ENCODE measurements at places on chromosomes 2 and 18.

DNA sequence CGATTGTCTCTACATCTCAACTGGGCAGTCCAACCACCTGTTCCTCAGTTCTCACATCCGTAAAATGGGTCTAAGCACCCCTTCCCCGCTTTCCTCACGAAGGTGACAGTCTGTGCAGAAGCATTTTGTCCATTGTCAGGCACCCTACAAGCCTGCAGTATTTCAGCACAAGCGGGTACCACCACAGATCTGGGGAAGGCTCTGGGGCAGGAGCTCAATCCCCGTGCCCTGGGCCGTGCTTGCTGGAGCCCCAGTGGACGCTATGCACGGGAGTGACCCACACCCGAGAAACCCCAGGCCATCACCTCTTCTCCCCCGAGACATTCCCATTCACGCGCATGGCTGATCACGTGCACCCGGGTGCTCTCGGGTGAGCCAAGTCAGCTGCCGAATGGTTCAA is 137.7 kb upstream of the PXDN start:
- no peak for DNase-seq

GRCh38 chr2:41933585-41934320 is 114.1 kb upstream of the PKDCC start:
- no peak for DNase-seq

DNA sequence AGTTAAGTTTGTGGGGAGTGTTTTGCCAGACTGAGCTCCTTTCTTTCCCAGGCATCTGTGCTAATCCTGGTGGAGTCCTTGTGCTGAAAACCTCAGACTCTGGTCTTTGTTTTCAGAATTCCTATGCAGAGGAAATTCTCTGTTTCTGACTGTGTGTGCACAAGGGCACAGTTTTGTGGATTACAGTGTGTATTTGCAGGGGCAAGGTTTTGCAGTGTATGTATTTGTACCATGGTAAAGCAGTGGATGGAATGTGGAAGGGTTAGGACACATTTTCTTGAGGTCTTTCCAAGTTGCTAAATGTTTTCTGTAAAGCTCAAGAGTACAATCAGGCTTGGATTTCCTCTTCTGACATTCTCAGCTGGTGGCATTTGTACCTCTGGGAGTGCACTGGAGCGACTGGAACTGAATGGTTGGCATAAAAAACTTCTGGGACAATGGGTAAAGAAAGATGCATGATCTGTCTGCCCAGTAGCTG is 139.5 kb upstream of the RND3 start:
- DNase-seq = no peak

GRCh38 chr2:136395582-136395981 is 277.6 kb upstream of the CXCR4 start:
- no peak for DNase-seq

- no peak for DNase-seq
Measured at GRCh38 chr2:85188852-85189251, 55.7 kb downstream of the TCF7L1 start.

DNA sequence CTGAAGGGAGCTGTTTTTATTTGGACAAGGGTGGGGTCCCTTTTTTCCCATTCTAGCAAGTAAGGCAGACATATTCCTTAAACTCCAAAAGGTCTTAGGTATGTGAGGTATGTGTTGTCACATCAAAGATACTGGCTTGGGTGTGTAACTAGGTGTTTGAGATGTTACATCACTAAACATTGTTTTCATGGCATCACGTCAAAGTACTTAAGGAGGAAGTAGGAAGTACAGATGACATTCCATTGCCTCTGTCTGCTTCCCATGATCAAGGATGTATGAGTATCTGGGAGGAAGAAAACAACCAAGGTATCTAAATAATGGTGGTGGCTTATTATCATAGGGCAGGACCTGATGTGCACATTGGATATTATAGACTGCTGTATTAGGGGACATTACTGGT is 39.3 kb downstream of the CD302 start:
- no peak for DNase-seq

DNA sequence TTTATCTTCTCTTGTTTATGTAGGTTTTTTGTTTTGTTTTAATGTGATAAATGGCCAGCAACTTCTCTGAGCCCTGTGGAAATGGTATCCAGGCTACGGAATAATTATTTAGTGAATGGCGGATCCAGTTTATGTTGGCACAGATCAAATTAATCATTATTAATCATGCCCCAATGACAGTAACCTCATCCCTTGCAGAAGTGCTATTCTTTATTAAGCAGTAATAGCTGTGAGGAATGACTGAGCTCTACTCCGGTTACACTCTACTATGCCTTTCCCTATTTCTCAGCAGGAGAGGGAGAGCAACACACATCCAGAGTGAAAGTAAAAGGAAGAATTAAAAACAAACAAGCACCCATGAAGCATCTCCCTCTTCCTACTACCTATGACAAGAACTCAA is 84.8 kb downstream of the SETBP1 start:
- no peak for DNase-seq

DNA sequence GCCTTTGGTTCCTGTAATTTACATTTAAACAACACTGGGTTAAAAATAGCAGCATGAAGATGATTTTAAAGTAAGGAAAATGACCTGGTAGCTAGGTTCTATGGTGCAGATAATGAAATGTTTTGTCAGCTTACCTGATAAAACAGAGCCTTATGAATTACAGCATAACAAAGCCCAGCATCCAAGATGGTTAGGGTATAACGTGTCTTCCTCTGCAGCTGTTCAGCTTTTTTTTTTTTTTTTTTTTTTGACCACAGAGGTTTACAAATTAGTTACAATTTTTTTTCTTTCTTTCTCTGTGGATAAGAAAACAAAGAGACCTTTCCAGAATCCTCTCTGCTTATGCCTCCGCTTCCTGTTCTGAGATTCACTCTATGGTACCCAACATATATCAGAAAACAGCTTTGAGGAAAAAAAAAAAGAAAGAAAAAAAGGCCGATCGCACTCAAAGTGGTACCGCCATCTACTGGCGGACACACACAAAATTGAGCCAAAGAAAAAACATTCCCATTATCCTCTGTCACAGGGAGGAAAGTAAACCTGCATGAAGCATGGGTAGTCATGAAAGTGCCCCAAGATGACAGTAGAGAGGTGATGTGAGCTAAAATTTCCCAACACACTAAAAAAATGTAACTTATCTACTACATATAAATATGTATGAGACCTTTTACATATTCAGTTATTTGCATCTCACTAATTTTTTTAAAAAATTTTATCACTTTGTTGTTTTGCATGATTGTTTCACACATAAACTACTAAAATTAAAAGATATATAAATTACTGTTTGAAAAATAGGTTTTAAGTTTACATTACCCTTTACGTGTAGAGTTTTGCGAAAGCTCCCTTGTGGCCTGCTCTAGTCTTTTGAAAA is at the start of gene SCN3A:
Gene SCN3A, minus strand, starts transcription at position 362 of the 871 bp plus-strand sequence. CDS start 27,656 bp downstream, outside the sequence.
- DNase-seq = no peak

GRCh38 chr2:77831471-77831870 is 309.3 kb upstream of the LRRTM4 start:
- no peak for DNase-seq

DNA sequence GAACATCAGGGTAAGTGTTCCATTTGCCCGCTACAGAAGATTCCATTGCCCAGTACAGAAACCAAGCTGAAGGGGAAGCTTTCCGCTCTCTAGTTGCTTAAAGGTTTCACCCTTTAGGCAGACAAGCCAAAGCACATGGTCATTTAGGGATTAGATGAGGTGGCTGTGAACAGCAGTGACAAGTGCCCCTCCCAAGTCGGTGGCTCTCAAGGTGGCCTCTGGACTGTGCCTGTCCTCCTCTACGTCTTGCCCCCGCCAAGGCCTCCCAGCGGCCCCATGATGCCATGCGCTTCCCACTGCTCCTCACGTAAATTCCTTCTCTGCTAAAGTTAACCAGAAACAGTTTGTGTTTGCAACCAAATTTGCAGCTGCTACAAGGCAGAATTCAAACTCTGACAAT is 24.2 kb upstream of the PTPN4 start:
- no peak for DNase-seq

GRCh38 chr2:207224381-207224780 is 58.6 kb upstream of the KLF7 start:
- DNase-seq = no peak

DNA sequence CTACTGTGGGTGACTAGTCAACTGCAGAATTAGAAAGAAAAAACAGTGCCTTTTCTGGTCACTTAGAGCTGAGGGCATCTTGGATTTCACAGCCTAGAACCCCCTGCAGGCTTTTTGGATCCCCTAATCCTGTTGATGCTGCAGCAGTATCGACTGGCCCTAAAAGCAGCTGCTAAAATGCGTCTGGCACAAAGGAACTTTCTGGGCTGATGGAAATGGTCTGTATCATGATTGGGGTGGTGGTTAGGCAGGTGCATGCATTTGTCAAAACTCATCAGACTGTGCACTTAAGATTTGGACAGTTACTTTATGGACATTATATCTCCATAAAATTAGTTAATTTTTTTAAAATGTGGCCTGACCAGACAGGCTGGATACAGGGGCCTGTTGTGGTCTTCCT is 149.8 kb downstream of the KLHL29 start:
- no peak for DNase-seq

GRCh38 chr2:119583291-119583690 is 39.0 kb downstream of the CFAP221 start:
- DNase-seq = no peak

- no peak for DNase-seq
Measured at GRCh38 chr18:26073758-26074157, 16.7 kb downstream of the SS18 start.

GRCh38 chr2:210844016-210844415 is 287.6 kb downstream of the CPS1 start:
- DNase-seq = no peak

- DNase-seq = no peak
Measured at GRCh38 chr2:221786297-221786926, 214.3 kb upstream of the EPHA4 start.

GRCh38 chr18:1564793-1565192 is 660.1 kb downstream of the ADCYAP1 start:
- no peak for DNase-seq

- peak; percentile 40 for DNase-seq
Measured at GRCh38 chr2:46779447-46779941, 136.1 kb downstream of the MCFD2 start.

GRCh38 chr2:152432206-152432653 is 97.3 kb downstream of the FMNL2 start:
- DNase-seq = no peak

GRCh38 chr2:217307023-217307422 is 447.2 kb upstream of the TNP1 start:
- no peak for DNase-seq

DNA sequence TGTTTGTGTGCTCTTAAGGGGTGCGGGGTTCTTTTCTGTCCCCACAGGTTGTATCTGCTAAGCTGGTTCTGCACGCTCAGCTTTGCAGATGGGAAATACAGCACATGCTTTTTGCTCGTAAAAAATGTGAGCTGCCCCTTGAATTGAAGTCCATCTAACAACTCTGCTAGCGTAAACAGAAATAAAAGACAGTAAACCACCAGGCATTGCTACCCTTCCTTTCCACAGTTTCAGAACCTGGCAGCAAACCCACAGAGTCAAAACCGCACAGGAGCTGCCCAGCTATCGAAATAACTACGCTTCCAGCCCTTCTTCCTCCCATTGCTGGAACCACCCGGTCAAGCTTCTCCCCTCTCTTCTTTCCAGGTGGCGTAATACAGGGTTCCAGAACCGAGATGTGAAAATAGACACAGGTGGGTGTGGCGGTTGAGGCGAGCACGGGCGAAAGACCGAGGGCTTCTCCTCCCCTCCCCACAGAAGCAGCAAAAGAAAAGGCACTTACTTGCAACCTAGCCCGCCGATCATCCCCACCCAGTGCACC is 479 bp downstream of the SCN9A start:
- no peak for DNase-seq

GRCh38 chr2:163132850-163133249 is 294.3 kb upstream of the KCNH7 start:
- no peak for DNase-seq

DNA sequence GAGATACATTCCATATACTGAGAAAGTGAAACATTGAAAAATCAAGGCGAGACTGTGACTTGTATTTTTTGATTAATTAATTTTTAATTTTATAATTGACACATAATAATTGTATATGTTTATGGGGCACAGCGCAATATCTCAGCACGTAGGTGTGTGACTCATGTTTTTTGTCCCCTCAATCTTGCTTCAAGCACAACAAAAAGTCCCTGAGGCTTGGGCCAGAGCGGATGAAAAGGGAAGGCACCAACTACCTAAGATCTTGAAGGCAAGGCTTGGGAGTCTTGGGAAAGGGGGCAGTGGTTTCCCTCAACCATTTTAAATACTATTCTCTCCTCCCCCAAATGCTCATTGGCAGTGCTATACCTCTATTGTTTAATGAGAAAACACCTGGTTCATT is 9.9 kb downstream of the SGPP2 start:
- DNase-seq = no peak

GRCh38 chr18:48139431-48140347 is 209.2 kb upstream of the SMAD2 start:
- no peak for DNase-seq

- DNase-seq = no peak
Measured at GRCh38 chr2:225998653-225999052, 599.1 kb downstream of the NYAP2 start.

DNA sequence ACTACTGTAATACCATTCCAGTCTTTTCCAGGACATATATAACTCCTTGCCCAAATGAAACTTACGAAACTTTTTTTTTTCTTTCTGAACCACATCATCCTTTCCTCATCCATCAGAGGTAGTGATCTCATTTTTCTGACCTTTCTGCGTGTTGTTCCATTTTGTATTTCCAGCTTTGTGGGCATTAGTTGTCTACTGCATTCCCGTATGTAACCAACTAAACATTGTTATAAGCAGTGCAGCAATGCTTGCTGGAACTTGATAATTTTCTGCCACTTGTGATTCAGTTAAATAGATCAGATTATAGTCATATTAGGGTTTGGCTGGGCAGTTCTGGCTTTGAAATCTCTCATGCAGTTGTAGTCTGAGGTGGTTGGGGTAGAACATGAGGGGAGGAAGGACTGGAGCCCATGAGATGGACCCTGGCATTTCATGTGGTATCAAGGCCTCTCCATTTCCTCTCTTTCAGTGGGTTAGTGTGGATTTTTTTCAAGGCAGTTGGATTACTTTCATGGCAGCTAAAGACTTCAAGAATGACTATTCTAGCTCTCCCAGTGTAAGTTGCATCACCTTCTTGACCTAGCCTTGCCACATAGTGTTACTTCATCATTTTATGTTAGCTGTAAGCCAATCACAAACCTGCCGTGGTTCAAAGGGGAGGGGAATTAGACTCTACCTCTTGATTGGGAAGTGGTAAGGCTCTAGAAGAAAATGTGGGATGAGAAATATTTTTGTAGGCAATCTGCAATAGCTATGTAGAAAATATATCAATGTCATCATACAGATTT is 80.5 kb downstream of the EHBP1 start:
- no peak for DNase-seq

DNA sequence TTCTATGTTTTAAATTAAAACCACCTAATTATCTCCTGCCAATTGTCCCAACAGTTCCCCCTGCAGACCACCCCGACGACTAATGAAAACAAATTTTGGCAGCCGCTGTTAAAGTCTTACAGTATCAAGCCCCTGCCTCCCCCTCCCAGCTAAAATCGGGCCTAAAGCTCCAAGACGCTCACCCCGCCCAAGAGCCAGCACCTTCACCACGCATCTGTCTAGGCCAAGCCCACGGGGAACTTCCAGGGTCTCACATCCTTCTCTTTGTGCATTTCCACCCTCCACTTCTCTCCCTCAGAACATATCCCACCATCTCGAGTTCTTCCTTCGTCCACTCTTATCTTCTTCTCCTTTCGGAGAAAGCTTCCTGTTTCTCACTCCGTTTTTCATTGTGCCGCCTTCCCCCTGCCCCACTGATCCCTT is 445 bp downstream of the PRPF40A start:
- no peak for DNase-seq

Data from C1 segment of cervical spinal cord (tissue), 14 donors.